ENCODE measurements at places on chromosomes 3 and 15. TPM values are rescaled to one million over a fixed set of nuclear protein-coding genes. Genes with fewer than 3 reads are reported as not detected.

The REC114 gene
- total RNA-seq, result not detected

The KNG1 gene
- total RNA-seq, result not detected

The FOXL2NB gene
- total RNA-seq, result not detected

GRCh38 chr3:50475348-50475747 is 28.1 kb downstream of the CACNA2D2 start:
- DNase-seq, result no peak

GRCh38 chr3:46699676-46700523 is 1.3 kb upstream of the TMIE start:
- DNase-seq, result no peak

DNA sequence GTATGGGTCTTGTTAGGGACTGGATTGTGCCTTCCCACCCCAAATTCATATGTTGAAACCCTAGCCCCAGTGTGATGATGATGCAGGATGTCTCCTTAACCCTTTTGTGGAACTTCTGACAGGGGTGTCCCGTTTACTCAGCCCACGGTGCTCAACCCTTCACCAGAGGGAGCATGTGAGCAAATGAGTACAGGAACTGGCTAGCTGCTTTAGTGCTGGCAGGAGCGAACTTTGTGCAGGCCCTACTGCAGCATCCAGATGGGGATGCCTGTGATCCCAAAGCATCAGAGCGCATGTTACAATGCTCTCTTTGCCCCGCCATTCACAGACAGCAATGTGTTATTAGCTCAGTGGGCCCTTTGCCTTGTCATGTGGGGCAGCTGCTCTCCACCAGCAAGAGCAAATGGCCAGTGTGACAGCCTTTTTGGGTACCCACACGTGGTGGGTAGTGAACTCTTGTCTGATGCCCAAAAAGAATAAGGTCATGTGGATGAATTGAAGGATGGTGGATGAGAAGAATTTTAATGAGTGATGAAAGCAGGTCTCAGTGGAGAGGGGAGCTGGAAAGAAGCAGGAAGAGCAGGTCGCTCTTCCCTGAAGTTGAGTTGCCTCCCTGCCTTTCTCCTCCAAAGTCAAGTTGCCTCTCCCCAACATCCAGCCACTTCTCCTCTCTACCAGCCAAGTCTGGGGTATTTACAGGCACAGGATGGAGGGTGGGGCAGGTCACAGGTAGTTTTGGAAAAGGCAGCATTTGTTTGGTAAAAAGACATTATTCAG is 63.3 kb upstream of the STRIT1 start:
- no peak for DNase-seq
